IPS DF 19.7 (cell line): ENCODE measurements at places on chromosomes 5 and 9.

- DNase-seq, result no peak
Measured at GRCh38 chr5:137392261-137392660, 106.9 kb downstream of the SPOCK1 start.

GRCh38 chr9:114691046-114691955 is 9.3 kb upstream of the TEX48 start:
- no peak for DNase-seq

DNA sequence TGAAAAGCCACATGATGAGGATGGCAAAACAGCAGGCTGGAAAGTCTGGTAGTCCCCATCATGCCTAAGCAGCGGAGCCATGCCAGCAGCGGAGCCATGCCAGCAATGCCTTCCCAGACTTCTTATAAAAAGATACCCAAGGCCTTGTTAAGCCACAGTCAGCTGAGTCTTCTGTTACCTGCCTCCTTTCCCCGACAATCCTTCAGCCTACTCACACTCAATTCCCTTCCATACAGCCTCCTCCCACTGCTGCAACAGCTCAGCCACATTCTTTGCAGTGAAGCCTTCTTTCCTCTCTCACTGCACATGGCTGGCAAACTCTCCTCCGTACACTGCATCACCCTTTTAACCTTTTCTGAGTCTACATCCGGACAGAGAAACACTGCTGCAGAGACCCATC is 114.9 kb downstream of the AUH start:
- DNase-seq, result no peak

DNA sequence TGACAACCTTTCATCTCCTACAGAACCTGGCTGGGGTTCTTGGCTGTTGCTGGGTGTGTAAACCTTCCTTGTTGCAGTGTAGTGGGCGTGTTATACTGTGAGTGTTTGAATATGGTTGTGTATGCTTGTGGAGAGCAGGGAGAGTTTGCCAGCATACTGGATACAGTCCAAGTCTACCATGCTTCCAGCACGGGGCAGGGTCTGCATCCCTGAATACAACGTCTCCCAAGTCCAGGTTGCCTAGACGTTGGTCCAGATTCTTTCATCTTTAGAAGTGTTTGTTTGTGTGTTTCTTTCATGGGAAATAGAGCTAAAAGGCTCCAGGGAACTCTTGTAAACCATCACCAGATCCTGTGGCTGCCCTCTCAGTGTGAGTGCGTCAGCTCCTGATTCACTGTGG is 46.4 kb downstream of the SYK start:
- DNase-seq, result no peak

- DNase-seq, result peak; percentile 61
Measured at GRCh38 chr9:129889941-129890717, 54.9 kb downstream of the USP20 start.

- no peak for DNase-seq
Measured at GRCh38 chr9:74729136-74729695, 158.5 kb downstream of the TRPM6 start.

- DNase-seq, result no peak
Measured at GRCh38 chr9:137352511-137353222, 50.6 kb upstream of the NRARP start.

- DNase-seq, result no peak
Measured at GRCh38 chr5:88142886-88143692, 125.6 kb downstream of the TMEM161B start.

- DNase-seq, result no peak
Measured at GRCh38 chr5:96904054-96904931, 28.0 kb downstream of the ERAP2 start.

GRCh38 chr5:154697371-154697770 is 57.8 kb upstream of the LARP1 start:
- DNase-seq, result no peak

- DNase-seq, result no peak
Measured at GRCh38 chr9:20447291-20447690, 175.0 kb downstream of the MLLT3 start.

GRCh38 chr5:169837686-169838085 is 142.6 kb downstream of the INSYN2B start:
- DNase-seq, result no peak

GRCh38 chr5:65213921-65214525 is 267.7 kb downstream of the ADAMTS6 start:
- peak; percentile 35 for DNase-seq

GRCh38 chr9:22452415-22453010 is 5.9 kb downstream of the DMRTA1 start:
- no peak for DNase-seq

- DNase-seq, result no peak
Measured at GRCh38 chr5:96506376-96506775, 73.3 kb upstream of the PCSK1 start.

- DNase-seq, result no peak
Measured at GRCh38 chr5:1345876-1346626, 1.2 kb upstream of the CLPTM1L start.

- no peak for DNase-seq
Measured at GRCh38 chr5:54886866-54887265, 98.5 kb downstream of the ESM1 start.

- no peak for DNase-seq
Measured at GRCh38 chr5:139659695-139660101, 11.5 kb downstream of the CXXC5 start.

DNA sequence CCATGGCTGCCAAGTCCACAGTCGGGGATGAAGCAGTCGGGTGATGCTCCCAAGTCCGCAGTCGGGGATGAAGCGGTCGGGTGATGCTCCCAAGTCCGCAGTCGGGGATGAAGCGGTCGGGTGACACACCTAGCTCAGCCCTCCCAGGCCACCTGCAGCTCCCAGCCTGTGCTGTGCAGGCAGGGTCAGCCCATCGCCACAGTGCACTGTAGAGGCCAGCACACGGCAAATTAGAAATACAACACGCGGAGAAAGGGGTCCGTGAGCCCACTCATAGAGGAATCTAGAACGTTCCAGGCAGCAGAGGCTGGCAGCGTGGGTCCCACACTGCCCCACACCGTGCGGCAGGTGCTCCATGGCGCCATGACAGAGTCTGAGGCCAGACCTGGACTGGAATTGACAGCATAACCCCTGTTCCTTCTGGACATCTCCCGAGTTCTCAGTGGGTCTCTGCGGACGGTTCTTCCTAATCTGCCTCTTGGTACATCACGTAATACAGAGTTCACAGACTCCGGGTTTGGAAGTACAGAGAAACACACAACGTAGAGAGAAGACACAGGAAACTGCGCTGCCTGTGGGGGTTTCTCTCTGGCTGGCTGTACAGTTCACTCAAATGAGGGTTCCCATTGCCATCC is 7.7 kb upstream of the EXOC3 start:
- DNase-seq, result no peak

- DNase-seq, result no peak
Measured at GRCh38 chr9:97659771-97660170, 26.1 kb downstream of the NCBP1 start.

GRCh38 chr5:134714120-134714519 is 24.2 kb upstream of the CAMLG start:
- DNase-seq, result peak; percentile 2

GRCh38 chr5:158140120-158140731 is 281.3 kb upstream of the CLINT1 start:
- no peak for DNase-seq

DNA sequence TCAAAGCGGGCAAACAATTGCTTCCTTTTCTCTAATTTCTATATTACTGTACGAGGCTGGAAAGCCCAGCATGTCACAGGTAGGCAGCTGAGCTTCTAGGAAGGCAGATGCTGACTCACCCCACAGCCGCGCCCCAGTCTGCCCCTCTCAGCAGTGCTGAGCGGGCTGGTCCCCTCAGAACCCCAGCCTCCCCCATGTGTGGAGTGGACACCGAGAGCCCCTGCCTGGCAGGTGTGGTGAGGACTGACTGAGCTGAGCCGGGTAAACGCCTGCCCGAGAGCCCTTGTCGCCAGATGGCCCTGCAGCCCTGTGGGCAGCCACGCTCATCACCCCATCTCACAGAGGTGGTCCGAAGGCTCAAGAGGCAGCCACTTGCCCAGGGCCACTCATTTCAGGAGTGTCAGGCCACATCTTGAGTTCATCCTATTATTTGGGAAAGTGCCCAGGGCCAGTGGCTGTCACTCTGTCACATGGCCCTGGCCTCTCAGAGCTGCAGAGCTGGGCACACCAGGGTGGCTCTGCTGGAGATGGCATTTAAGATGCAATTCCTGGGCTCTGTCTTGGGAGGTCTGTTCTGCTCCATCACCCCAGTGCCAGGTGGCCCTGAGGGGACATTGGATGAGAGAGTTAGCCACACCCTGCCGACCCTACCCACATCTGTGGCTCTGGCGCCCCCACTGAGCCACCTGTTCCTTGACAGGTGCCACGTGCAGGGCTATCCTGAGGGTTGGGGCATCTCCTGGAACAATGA is 12.4 kb downstream of the CARD19 start:
- no peak for DNase-seq

GRCh38 chr9:68678430-68678829 is 26.6 kb upstream of the PIP5K1B start:
- DNase-seq, result no peak
